ENCODE measurements at places on chromosomes 1 and 21.

GRCh38 chr1:186454981-186455380, 5.9 kb downstream of the PDC start:
- no peak for DNase-seq

DNA sequence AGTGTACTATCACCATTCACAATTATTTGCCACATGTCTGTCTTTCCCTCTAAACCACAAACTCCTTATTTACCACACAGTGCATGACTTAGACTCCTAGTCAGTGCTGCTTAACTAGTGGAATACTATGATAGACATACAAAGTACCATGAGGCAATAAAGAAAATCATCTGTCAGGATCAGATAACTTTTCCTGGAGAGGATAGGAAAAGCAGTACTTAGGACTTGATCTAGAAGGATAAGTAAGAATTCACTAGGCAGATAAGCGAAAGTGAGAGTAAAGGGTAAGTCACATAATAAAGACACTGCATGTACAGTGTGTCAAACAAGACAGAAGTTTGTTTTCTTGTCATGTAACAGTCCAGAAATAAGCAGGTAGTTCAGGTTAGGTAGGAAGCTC, 21.2 kb upstream of the TSPAN1 start:
- no peak for DNase-seq

- no peak for DNase-seq
Measured at GRCh38 chr1:23957096-23957495, 2.5 kb upstream of the PNRC2 start.

GRCh38 chr1:202133001-202133400, 10.3 kb downstream of the GPR37L1 start:
- DNase-seq = no peak

- DNase-seq = no peak
Measured at GRCh38 chr1:214943054-214943453, 139.5 kb upstream of the KCNK2 start.

DNA sequence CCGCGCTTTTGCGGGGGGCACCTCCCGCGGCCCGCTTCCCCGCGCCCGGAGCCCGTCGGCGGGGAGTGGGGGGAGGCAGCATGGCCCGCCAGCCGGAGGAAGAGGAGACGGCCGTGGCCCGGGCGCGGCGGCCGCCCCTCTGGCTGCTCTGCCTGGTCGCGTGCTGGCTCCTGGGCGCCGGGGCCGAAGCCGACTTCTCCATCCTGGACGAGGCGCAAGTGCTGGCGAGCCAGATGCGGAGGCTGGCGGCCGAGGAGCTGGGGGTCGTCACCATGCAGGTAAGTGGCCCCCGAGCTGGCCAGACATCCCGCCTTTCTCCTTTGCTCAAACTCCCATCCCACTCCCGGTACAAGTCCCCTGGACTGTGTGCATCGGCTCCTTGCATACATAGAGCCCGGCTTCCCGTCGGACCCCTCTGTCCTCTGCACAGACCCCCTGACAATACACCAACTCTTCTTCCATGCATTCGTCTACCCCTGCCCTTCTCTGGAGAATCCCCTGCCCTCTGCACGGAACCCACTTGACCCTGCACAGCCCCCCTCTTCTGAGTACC, 812 bp downstream of the CACHD1 start:
- DNase-seq = no peak

- no peak for DNase-seq
Measured at GRCh38 chr1:88266051-88266450, 418.0 kb upstream of the PKN2 start.

- peak; percentile 8 for DNase-seq
Measured at GRCh38 chr1:153220606-153221303, 3.4 kb downstream of the PRR9 start.

GRCh38 chr1:29395736-29396437, 159.6 kb downstream of the PTPRU start:
- DNase-seq = no peak

GRCh38 chr1:15958793-15959192, 17.1 kb downstream of the ZBTB17 start:
- DNase-seq = no peak

DNA sequence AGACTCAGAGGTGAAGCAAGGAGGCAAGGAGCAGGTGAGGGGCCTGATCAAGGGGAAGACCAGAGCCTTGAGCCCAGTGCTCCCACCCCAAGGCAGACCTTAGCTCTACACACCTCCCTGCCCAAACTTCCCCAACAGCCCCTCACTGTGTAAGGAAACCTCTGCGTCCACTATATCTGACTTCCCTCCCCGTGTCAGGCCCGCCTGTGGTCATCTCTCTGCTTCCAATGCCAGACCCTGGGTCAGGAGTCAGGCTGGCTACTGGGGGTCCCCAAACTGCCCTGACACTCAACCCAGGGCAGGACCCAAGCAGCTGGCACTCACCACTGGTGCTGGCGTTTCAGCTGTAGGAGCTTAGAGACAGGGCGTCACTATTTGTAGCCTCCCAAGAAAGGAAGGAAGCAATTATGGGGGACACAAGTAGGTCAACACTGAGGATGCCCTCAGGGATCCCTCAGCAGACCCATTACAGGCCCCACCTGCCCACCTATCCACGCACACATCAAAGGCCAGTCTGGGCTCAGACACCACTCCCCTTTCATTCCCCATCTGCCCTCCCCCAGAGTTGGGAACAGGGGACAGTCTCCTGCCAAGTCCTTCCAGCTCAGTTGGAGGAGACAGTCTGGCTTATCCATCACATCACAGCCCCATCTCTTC, 811 bp upstream of the S100A3 start:
- DNase-seq = no peak

DNA sequence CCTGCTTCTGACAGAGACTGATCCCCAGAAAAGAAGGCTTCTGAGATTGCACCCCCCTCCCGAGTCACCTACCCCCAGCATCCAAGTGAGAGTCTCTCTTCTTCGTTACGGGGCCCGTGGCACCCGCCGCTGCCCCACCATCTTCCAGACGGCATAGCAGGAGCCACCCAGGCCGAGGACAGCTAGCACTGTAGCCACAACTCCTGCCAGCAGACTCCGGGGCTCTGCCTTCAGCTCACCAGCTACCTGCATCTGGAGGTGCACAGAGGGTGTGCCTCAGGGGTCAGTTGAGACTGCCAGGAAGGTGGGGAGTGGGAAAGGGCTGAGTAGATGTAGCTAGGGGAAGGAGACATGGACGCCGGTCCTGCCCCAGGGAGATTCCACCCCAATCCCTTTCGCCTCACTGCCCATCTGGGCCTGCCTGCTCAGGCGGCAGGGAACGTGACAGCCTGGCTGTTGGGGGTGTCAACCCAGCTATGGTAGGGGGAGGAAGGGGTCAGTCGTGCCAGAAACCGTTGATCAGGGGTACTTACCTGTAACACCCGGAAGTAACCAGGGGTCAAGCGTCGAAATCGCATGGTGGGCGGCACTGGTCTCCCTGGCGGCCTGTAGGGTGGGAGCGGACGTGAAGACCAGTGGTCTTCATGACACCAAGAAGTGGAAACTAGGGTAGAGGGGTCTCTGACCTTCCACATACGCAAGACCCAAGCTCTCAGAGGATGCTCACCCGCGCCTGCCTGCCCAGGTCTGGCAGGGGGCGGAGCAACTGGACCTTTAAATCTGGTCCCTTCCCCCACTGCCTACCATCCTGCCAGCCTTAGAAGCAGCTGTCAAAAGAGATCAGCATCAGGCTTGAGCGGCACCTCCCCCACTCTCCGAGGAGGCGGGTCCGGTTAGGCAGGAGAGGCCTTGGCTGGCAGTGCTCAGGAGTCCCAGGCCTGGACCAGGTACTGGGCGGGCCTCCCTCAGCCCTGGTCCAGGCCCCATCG, at the start of gene ZNF593OS:
TSS of gene ZNF593OS (minus strand) at position 749 of the 989 bp plus-strand sequence. CDS start at position 578, 171 bp downstream.
- no peak for DNase-seq

DNA sequence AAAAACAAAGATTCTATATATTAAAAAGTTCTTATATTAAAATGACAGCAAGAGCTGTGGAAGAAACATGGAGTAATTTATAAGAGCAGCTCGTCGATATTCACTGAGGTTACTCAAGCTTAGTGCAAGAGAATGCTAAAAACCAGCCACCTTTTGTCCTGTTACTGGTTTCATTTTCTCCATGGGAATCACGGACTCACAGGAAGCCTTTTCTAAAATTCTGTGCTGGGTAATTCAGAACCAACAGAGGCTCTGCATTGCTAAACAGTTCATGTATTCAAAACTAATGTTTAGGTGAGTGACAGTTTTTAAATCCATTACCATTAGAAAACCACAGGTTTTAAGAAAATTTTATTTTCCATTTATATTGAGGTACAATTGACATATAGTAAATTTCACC, 147.8 kb upstream of the MAP1LC3C start:
- DNase-seq = no peak

DNA sequence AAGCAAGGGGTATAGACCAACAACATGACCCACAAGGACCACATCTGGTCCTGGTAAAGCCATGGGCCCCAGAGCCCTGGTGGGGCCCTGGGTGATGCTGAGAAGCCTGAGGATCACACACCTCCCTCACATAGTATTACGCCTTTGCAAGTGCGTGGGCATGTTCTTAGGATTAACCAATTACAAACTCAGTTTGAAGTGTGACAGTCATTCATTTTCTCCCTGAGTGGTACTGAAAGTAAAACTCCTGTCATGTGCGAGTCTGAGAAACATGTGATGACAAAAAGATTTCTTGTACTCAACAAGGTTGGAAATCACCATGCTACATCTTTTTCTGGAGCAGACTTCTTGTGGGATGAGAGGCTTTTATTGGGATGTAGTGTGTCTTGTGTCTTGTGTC, 315.3 kb upstream of the DUSP10 start:
- DNase-seq = no peak

Measured in HepG2 (cell line).